ENCODE measurements at places on chromosomes 6 and 20.

- peak; percentile 89 for DNase-seq
Measured at GRCh38 chr6:35318196-35319171, 20.9 kb downstream of the DEF6 start.

- peak; percentile 83 for DNase-seq
Measured at GRCh38 chr6:155185544-155185943, 78.3 kb upstream of the CLDN20 start.

GRCh38 chr6:93515736-93516135, 96.4 kb upstream of the EPHA7 start:
- no peak for DNase-seq

- no peak for DNase-seq
Measured at GRCh38 chr6:155033021-155033791, 38.1 kb downstream of the TIAM2 start.

DNA sequence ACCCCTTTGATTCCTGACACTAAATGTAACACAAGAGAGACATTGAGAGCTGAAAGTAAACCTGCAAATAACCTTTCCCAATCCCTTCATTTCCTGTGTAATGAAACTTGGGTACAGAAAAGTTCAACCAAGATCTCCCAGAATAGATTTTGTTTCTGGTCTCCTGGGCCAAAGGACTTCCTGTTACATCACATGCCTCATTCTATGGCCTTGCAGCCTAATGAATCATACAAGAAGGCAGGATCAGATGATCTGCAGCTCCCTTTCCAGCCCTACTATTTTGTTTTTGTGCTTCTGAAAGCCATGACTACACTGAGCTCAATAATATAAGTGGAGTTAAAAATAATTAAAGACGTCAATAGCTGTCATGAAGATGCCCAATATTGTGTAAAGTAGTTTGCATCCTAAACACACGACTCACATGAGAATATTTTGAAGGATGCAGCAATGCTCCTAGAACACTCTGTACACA, 73.4 kb upstream of the NOX3 start:
- peak; percentile 6 for DNase-seq

GRCh38 chr6:85252085-85252484, 197.8 kb upstream of the NT5E start:
- DNase-seq: no peak

GRCh38 chr20:50717974-50718761, 13.2 kb upstream of the PARD6B start:
- DNase-seq: peak; percentile 64

DNA sequence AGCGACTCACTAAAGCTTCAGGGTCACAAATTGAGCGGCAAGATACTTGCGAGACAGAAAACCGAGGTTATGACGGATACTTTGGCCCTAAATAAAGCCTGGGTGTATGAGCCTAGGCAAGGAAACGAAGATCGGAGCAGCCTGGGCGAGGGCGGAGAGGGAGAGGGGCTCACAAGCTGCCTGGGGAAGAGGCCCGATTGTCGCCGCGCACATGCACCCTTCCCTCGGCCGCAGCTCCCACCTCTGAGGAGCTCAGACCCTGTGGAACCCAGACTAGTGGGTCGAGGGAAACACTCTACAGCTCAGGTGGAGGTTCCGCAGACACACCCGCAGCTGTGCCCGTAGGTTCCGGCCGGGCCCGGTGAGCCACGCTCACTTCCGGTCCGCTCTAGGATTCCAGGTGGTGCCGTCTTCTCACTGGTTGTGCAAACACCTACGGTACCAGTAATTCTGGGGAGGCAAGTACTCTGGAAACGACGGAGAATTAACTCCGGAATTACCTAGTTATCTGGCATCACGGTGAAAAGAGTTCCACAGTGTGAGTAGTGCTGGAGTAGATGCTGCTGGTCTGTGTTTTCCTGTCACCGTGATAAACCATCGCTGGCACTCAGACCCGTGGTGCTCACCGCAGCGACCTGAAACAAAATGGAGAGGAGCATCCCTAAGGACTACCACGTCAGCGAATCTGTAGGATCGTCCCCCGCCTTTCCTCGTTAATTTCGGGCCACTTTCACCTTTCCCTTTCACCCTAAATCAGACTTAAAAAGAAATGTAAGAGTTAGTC, 61.5 kb downstream of the GPX5 start:
- DNase-seq: peak; percentile 87

DNA sequence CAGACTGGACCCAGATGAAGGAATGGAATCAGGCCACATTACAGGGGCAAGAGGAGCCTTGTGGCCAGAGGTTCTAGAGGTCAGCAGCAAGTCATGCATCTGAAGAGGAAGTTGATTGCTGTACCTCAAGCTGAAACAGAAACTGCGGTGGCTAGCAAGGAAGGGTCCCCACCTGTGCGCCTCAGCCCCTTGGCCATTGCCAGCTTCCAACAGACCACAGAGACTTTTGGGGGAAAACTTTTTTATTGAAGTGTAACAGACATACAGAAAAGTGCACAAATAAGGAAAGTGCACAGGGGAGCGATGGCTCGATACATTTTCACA, 26.8 kb upstream of the SLC9A8 start:
- no peak for DNase-seq

- no peak for DNase-seq
Measured at GRCh38 chr6:52514514-52514913, 62.3 kb downstream of the TRAM2 start.

- no peak for DNase-seq
Measured at GRCh38 chr20:18624948-18625347, 37.1 kb downstream of the DTD1 start.

DNA sequence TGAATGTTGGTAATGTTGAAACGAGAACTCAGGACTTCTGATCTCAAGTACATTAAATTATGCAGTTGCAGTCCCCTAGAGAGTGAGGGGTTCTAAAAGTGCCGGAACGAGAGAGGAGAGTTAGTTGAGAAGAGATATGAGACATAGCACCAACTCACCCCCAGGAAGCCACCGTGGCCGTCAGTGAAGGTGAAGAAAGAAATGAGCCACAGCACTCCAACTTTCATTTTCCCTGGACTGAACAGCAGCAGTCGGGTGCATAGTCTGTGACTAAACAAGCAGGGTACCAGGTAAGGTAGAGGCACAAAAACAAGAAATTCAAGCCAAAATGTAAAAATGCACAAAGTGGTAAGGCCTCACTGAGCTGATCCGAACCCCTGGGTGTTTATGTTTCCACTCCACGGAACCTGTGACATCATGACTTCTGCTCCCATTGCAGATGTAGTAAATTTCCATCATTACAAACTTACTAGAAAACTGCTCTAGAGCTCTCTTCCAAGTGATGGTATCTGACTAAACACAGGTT, 13.2 kb downstream of the ADGRF1 start:
- no peak for DNase-seq

GRCh38 chr6:140204154-140204553, 829.7 kb upstream of the CITED2 start:
- no peak for DNase-seq

GRCh38 chr6:52574709-52575501, 2.0 kb downstream of the TRAM2 start:
- DNase-seq: no peak

GRCh38 chr6:140846503-140847261, 1286.0 kb upstream of the GJE1 start:
- peak; percentile 16 for DNase-seq

- DNase-seq: no peak
Measured at GRCh38 chr6:95448208-95448607, 129.1 kb upstream of the MANEA start.

DNA sequence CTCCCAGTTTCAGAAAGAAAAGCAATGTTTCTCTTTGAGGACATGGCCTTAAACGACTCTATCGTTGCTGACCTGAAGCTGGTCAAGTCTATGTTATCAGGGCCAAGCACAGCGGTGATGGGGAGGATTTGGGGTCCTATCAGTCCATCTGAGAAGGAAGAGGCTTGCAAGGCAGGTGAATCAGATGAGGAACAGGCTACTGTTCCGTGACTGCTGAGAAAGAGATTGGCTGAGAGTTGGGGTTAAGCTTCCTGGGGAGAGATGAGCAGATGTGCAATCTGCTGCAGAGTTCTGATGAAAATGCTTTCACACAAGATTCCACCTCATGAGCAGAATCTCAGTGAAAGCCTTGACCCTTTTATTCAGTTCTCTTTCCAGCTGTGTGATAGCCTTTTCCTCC, 168.3 kb upstream of the STMND1 start:
- DNase-seq: no peak

DNA sequence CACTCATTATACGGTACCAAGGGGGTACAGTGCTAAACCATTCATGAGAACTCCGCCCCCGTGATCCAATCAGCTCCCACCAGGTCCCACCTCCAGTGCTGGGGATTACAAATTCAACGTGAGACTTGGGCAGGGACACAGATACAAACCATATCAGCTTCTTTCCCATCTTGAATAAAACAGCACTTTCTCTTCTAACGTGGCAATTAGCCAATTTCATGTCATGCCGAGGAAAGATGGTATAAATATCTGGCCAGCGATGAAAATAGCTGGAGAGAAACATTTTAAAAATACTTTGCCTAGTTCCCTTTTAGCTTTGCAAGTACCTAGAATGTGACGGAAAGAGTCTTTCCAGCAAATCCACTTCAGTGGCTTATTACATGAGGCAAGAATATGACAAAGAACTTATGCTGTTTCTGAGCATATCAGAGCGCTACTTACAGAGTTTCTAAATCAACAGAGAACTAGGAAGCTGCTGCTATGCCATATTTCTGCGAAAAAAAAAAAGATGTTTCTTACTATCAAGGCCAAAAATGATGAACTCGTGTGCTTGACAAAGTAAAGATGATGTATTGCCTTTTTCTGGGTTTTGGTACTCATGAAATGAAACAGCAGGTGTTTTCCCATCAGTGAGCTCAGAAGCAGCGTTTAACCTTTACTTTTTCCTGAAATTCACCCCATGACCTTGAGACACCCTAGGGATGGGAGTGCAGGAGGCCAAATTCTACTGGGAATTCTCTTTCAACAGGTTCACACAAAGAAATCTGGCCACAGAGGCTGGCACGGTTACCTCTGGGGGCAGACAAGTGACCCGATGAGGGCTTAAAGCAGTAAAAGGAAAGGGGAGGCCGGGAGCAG, 37.9 kb downstream of the AGPAT4 start:
- no peak for DNase-seq

GRCh38 chr20:62836967-62837490, 20.2 kb downstream of the COL9A3 start:
- DNase-seq: no peak

- peak; percentile 74 for DNase-seq
Measured at GRCh38 chr6:1267790-1268762, 43.8 kb upstream of the FOXQ1 start.

GRCh38 chr6:137522198-137522798, 28.1 kb upstream of the OLIG3 start:
- no peak for DNase-seq

DNA sequence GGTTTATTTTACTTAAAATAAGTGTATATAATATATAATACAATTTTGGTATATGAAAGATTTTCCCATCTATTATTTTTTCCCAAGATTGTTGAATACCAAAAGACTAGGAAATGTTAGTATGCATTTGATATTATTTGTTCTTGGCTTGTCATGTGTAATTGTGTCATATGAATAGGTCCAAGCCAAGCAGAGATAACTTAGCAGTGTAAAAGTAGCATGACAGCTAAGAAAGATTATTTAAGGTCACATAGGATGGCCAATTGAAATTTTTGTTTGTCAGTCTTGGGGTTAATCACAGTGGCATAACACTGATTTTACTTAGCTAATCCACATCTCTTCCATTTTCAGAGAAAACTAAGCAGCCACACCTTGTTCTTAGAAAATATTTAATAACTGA, 38.8 kb upstream of the RSPO3 start:
- no peak for DNase-seq

- DNase-seq: no peak
Measured at GRCh38 chr20:32152421-32153155, 43.1 kb downstream of the TM9SF4 start.

DNA sequence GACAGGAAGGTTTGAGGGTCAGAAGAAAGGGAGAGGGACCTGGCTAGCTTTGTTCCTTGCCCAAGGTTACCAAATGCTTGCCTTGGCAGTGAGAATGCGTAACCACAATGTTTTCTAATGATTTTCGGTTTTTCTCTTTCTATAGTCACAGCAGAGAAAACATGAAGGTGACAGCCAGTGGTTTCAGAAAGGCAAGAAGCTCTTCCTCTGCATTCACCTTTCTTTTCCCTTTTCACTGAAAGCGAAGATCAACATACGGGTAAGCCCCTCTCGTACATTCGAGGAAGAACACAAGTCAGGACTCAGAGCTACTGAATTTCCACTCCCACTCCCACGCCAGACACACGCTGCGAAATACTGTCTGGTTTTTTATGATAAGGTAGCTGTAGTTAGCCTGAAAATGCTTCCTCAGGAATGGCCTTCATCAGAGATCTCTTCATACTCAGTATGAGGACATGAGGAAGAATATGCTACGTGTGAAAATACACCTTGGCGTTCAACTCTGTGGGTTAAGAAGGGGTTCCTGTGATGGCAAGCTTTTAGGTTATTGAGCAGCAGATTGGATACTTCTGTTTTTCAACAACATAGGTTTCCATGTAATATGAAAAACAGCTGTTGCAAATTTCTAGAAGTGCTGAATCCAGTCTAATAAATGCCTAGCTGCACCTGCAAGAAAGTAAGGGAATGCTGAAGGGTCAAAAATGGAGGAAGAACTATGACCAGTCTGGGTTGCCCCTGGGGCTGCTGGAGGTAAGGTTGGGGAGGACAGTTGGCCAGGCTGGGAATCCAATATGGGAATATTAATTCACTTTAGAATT, 7.4 kb upstream of the CD83 start:
- no peak for DNase-seq

GRCh38 chr6:125232466-125232865, 69.3 kb downstream of the HDDC2 start:
- DNase-seq: no peak

Measured in HT-29 (cell line).